ENCODE measurements at places on chromosomes 2 and 18.

GRCh38 chr18:57859314-57859713 is 56.2 kb upstream of the ATP8B1 start:
- DNase-seq, result peak; percentile 51

- DNase-seq, result no peak
These were observed 42.4 kb downstream of the BMPR2 start for GRCh38 chr2:202418511-202418910.

DNA sequence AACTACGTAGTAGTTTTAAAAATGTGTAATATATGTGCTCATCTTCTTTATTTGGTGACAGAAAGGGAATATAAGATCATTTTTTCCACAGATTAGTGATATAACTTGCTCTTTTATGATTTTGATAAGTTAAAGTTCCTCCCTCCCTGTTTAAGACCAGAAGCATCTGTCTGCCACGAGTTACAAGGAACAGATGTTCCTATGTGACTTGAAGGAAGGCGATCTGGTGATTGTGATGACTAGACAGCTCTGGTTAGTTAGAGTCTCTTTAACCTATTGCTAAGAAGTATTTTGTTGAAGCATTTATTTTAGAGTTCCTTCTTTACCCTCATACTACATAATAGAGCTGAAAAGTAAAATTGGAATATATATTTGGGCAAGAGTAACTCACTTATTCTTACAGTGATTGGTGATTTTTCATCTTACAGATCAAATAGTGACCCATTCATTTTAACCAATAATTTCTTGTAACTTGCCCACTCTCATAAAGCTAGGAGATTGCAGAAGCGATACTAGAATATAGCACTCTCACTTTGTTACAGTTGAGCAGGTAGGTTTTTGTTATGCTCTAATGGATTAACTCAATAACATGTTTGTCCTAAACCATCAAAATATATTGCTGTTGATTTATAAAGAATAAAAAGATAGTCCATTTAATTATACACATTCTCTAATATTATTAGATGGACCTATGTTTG is 218.7 kb downstream of the SLC4A10 start:
- DNase-seq, result no peak

GRCh38 chr18:28071199-28071598 is 105.7 kb downstream of the CDH2 start:
- no peak for DNase-seq

GRCh38 chr2:133685636-133686215 is 117.5 kb upstream of the NCKAP5 start:
- DNase-seq, result no peak

DNA sequence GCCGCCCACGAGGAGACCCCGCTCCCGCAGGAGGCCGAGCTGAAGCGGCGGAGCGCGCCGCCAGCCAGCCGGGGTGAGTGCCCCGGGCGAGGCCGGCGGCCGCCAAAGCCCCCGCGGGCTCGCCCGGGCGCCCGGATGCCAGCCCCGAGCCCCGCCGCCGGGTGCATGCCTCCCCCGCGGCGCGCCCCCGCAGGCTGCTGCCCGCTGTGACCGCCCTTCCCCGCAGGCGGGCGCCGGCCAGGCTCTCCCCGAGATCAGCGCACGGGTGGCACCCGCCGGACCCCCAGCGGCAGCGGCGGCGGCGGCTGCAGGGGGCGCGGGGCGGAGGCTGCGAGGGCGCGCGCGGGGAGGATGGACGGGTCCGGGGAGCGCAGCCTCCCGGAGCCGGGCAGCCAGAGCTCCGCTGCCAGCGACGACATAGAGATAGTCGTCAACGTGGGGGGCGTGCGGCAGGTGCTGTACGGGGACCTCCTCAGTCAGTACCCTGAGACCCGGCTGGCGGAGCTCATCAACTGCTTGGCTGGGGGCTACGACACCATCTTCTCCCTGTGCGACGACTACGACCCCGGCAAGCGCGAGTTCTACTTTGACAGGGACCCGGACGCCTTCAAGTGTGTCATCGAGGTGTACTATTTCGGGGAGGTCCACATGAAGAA is 470 bp downstream of the KCNF1 start:
- DNase-seq, result no peak

GRCh38 chr2:143803936-143804335 is 674.7 kb downstream of the ARHGAP15 start:
- DNase-seq, result peak; percentile 11

- no peak for DNase-seq
These were observed 95.8 kb upstream of the GPC1 start for GRCh38 chr2:240339411-240340360.

DNA sequence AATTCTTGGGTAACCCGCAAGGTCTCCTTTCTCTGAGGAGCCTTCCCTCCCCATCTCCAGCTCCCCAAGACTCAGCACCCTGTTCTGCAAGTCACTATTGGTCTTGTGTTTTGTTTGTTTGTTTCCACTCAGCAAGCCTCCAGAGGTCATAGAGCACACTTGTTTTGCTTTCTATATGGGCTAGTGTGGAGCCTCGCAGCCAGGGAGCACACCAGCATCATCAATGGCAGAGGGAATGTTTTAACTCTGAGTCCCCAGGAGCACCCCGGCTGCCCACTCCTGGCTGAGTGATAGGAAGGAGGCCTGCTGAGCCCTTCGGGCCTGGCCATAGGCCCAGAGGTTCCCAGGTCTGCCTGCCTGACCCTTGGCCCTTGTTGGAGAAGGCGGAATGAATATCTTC is 36.6 kb downstream of the GLI2 start:
- DNase-seq, result no peak
